Activated effector memory CD4-positive, alpha-beta T cell treated with Interleukin-2 at 50 U/mL for 16 hours (primary cell): ENCODE measurements at places on chromosomes 6 and 20.

- DNase-seq, result peak; percentile 40
Observed at GRCh38 chr6:158518191-158519127, 41.4 kb upstream of the TMEM181 start.

DNA sequence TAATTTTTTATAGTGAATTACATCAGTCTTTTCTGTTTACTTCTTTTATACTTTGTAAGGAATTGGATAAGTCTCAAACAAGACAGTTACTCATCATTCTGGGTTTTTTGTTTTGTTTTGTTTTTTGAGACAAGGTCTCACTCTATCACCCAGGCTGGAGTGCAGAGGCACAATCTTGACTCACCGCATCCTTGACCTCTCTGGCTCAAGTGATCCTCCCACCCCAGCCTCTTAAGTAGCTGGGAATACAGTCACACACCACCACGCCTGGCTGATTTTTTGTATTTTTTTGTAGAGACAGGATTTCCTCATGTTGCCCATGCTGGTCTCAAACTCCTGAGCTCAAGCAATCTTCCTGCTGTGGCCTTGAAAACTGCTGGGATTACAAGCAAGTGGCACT, 524.3 kb downstream of the EYS start:
- no peak for DNase-seq

DNA sequence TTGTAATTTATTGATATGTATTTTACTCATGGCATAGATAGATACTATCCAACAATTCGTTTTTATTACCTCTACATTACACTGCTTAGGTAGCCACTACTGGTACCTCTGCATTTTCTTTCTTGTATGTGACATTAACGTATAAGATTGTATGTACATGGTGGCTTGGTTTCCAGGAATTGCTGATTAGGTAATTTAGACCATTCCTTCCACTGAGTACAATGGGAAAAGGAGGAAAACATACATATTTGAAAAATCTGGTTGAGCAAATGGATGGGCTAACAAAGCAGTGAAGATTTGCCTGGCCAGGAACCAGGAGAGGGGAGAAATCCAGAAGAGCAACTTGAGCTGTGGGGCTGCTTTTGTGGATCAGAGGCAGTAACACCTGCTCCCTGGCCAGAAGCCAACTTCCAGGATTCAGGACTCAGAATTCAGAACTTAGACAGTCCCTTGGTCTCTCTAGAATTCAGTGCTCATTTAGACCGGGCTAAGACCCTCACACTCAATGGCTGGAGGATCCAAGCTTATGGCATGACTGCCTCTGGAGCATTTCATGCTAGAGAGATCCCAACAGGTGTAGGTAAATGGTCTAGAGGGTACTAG, 17.9 kb upstream of the MICB start:
- DNase-seq, result no peak

DNA sequence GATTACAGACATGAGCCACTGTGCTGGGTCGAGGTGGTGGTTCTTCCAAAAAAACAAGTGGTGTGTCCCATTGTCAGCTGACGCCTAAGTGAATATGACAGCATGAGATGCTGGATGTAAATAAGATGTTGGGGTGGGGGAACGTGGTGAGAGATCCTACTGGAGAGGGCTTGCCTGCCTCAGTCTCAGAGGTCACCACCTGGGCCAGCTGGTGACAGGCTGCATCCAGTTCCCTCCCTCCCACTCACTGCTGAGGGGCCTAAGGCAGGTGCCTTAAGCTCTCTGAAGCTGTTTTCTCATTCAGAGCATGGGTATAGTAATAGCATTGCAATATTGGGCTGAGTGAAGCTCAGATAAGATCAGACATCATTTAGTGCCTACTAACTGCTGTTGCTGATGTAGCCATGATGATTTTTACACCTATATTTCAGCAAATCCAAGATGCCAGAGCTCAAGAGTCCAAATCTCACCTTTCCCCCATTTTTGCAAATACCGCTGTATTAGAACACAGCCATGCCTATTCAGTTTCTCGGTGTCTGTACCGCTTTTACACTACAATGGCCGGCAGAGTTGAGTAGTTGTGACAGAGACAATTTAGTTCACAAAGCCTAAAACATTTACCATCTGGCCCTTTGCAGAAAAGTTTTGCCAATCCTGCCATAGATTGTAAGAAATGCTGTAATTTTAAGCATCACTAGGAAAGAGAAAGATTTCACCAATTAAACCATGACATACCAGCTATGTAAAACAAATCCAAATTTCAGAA, 171.3 kb downstream of the ANKRD60 start:
- DNase-seq, result no peak

GRCh38 chr20:62009869-62010445, 55.7 kb downstream of the TAF4 start:
- no peak for DNase-seq

- no peak for DNase-seq
Observed at GRCh38 chr20:49171909-49172308, 16.2 kb downstream of the STAU1 start.

DNA sequence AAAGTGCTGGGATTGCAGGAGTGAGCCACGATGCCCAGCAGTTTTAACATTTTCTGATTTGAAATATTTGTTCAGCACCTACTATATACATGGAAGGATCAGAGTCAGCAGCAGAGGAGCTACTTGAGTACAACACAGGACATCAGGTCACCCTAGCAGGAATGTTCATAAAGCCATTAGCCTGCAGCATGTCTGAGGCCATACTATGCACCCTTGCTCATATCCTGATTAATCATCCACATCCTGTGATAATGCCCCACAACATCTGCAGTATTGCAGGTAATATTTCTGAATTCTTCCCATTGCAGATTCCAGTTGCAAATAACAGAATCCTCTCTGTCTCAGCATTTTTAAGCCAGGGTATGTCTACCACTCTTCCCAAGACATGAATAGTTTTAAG, 171.0 kb upstream of the PRND start:
- no peak for DNase-seq

GRCh38 chr20:856361-856775, 22.9 kb downstream of the FAM110A start:
- peak; percentile 35 for DNase-seq

DNA sequence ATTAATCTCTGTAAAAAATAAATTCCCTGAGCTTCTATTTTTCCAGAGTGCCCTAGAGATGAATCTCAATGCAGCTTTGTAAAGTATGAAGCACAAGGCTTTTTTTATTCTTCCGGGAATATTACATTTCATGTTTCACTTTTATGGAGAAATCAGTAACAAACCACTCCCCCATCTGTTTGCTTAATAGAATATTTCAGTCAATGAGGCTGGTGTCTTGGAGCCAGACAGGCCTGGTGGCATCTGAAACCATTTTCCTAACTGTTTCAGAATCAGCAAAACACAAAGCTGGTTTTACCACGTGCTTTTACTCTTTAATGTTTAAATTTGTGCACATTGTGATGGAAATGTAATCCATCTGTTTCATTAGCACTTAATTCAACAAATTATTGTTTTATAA, 400.8 kb upstream of the HSF2 start:
- no peak for DNase-seq

GRCh38 chr20:47231382-47232039, 125.0 kb downstream of the ZMYND8 start:
- no peak for DNase-seq

DNA sequence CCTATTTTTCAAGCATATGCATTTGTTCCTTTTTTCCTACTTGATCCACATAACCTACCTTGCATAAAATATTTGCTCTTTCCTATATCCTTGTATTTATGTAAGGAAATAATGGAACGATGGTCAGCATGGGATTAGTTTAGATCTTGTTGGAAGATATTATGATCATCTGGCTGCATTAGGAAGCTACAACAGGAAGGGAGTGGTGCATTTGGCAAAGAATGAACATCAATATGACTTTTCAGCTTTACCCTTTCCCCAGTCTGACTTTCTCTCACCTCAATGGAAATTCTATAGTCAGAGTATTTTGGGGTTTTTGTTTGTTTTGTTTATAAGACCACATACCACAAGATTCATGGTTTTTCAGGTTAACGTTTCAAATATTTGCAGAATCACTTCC, 66.0 kb downstream of the HS3ST5 start:
- DNase-seq, result no peak

DNA sequence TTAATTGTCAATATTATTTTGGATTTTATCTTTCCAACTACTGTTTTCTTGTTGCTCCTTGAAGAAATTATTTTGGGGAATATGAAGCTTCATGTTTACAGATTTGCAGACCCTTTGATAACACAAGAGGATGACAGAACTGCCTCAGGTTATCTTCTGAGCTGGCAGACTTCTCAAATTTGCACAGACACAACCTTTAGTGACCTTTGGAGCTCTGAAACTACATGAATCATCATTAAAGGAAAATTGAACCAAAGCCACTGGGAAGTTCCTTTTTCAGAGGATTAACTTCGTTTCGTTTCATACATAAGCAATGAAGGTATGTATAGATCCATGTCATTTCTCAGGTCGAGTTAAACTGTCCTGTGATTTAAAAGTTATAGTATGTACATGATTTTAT, 85.9 kb downstream of the FBXO5 start:
- no peak for DNase-seq

DNA sequence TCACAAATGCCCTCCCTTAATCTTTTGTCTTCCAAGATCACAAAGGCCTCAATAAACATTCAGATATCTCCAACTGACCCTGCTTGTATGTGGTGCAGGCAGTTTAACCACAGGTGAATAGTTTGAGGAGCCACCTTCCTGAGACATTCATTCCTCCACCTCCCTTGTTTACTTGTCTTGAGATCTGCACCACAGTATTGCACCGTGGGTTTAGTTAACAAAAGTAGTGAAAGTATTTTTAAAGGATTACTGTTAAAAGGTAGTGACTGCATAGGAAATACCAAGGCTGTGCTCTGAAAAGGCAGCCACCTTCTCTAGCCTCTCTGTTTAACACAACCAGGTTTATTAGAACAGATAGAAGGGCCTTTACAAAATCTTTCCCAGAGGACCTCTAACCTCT, 46.5 kb downstream of the SESN1 start:
- DNase-seq, result no peak

DNA sequence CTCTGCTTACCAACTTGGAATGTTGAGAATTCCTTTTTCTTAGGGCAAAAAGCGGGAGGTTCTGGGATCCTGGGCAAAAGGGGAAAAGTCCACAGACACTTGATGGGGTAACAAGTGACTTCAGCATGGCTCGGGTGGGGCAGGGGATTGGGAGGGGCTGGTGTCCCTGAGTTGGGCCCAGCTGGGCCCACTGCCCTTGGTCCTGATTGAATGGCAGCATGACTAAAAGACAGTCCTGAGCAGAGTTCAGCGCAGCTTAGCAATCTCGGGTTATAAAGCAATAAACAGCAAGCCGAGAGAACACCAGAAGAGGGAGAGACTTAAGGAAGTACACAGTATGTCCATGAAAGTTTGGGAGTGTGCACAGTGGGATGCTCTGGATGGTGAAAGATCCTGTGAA, 5.6 kb downstream of the PPP2R5D start:
- no peak for DNase-seq

GRCh38 chr20:37922016-37922415, 19.1 kb downstream of the VSTM2L start:
- no peak for DNase-seq

- no peak for DNase-seq
Observed at GRCh38 chr6:119027465-119027864, 51.0 kb downstream of the FAM184A start.

DNA sequence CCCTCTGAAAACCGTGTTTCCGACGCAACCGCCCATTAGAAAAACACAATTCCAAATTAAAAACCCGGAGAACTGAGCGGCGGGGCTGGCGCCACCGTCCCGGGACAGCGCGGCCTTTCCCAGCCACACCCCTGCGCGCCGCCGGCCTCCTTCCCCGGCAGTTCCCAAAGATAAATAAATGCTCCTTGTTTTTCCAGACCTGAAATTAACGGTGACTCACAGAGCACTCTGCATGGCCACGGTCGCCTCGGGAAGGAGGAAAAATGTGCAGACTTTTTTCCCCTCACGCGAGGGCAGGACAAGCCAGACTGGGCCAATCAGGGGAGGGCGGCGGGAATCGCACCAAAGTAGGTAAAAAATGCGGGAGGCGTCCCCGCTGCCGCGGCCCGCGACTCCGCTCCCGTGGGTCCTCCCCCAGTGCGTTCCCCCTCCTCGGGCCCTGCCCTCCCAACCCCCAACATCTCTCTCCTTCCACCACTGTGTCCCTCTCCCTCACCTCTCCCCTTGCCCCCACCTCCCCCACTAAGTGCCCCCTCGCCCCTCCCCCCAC, 828 bp upstream of the DSTN start:
- DNase-seq, result no peak

- no peak for DNase-seq
Observed at GRCh38 chr6:137819740-137820139, 47.3 kb upstream of the TNFAIP3 start.

- DNase-seq, result no peak
Observed at GRCh38 chr6:163200694-163201093, 213.8 kb upstream of the QKI start.

- DNase-seq, result no peak
Observed at GRCh38 chr6:20604159-20604558, 69.9 kb downstream of the CDKAL1 start.

DNA sequence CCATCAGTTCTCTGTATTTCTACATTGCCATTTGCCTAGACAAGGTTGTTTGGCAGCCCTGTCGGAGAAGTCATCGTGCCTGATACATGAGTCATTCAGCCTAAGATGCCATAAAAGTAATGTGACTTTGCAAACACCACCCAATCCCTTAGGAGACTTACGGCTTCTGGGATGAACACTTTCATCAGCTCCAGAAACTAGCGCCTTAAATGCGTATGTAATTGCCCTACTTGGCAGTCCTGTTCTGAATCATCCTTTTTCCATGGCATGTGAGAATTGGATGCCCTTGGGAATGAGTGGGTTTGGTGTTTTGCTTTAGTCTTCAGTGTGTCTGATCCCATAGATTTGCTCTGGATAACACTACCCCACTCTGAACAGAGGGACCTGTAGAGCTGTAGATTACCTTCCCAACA, 158.5 kb downstream of the SASH1 start:
- no peak for DNase-seq

- DNase-seq, result no peak
Observed at GRCh38 chr20:6664574-6664973, 102.9 kb upstream of the BMP2 start.

DNA sequence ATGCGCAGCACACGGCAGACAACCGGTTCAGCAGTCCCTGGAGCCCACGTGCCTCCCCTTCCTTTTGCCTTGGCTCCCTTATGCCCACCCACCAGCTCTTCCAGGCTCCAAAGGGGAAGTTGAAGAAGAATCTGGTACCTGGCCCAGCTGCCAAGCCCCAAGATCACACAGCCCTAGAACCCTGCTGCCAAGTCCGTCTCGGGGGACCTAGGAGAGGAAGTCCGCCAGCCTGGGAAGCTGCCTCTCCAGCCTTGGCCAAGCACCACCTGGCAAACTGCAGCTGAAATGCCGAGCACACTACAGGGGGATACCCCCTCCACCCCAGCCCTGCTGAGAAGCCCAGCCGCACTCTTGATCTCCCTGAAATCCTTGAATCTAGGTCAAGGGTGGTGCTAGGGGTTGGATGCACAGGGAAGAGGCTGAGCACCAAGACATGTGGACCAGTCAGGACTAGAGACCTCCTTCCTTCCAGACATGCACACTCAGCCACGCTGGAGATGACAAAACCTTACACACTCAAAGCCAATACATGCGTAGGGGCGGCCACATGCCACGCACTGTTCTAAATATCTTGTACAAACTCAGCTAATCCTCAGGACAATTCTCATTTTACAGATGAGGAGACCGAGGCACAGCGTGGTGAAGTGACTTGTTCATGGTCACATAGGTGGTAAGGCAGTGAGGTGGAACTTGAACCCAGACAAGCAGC, 124.1 kb downstream of the PREX1 start:
- no peak for DNase-seq

- no peak for DNase-seq
Observed at GRCh38 chr20:19370076-19371075, 157.9 kb downstream of the SLC24A3 start.

GRCh38 chr6:131295081-131295480, 159.8 kb downstream of the AKAP7 start:
- no peak for DNase-seq

GRCh38 chr6:28282926-28283325, 1.6 kb downstream of the PGBD1 start:
- DNase-seq, result no peak
